WTC11 (cell line): ENCODE measurements at places on chromosomes 4 and X.

- no peak overlapping the region for H3K27ac ChIP-seq
- no peaks in the 10 kb centered on the region for H3K27me3 ChIP-seq
- H3K4me1 ChIP-seq: peaks cover 35% of the 10 kb centered on the region
- no peak for DNase-seq
- H3K36me3 ChIP-seq: 0 out of 2 replicates have a peak, but pooled peaks cover 2% of the 10 kb centered on the region
Observed at GRCh38 chr4:77073106-77073809, 2.5 kb downstream of the CCNI start.

DNA sequence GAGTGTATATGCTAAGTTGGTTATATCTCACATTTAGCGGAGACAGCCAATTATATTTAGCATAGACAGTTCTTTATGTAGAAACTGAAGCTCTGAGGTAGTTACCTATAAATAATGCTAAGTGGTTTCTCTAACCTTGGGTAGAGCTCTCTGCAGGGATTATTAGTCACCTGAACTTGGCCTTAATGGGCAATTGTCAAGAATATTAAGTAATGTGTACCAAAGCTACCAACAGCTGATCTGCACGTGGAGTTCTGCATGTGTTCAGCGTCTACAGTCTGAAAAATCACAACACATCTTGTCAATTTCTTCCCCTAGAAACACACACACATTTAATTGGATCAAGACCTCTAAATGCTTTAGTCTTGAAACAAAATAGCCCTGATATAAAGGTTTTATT is 740.6 kb upstream of the FAM241A start:
- DNase-seq: no peak
- H3K4me3 ChIP-seq: no peak overlapping the region
- H3K36me3 ChIP-seq: no peaks in the 10 kb centered on the region
- no peak overlapping the region for H3K27ac ChIP-seq
- no peaks in the 10 kb centered on the region for H3K27me3 ChIP-seq

GRCh38 chr4:174591243-174592021 is 69.1 kb upstream of the HPGD start:
- DNase-seq: no peak
- H3K27ac ChIP-seq: no peak overlapping the region

GRCh38 chr4:106160560-106160959 is 155.4 kb downstream of the TBCK start:
- no peak overlapping the region for H3K27ac ChIP-seq
- peaks cover 29% of the 10 kb centered on the region for H3K36me3 ChIP-seq
- no peak overlapping the region for H3K4me3 ChIP-seq
- peaks cover 7% of the 10 kb centered on the region for H3K4me1 ChIP-seq
- no peak for DNase-seq

- H3K27ac ChIP-seq: no peak overlapping the region
- H3K36me3 ChIP-seq: peaks cover 29% of the 10 kb centered on the region
- no peak overlapping the region for H3K4me3 ChIP-seq
- DNase-seq: no peak
Observed at GRCh38 chr4:16513876-16514275, 287.6 kb upstream of the TAPT1 start.
